Type B pancreatic cell (in vitro differentiated cells): ENCODE measurements at places on chromosomes 6 and 20.

- no peak for DNase-seq
Measured at GRCh38 chr6:66054967-66055366, 347.9 kb upstream of the EYS start.

DNA sequence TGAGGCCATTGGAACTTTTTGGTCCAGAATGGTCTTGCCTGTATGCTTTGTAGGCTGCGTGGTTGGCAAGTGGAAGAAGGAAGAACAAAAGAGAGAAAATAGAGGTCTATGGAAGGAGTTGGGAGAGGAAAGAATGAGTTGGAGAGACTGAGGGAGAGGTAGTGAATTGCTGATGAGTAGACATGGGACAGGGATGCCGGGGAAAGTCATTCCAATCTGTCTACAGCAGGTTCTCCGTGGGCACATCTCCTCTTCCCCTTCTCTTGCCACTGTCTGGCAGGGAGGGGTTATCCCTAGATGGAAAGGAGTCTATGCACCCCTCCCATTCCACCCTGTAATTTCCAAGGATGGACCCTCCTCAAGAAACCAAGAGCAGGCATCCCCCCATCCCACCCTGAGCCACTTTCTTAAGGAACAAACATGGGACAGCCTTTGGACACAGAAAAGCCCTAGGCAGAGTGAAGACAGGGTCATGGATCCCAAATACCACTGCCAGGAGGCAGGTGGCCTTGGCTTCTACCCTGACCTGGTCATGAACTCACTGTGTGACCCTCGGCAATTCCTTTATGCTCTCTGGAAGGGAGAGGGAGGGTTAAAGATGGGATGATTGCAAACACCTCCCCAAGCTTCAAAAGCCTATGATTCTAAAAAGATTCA lies 196.9 kb downstream of the LRFN2 start:
- DNase-seq = peak; percentile 24

- DNase-seq = no peak
Measured at GRCh38 chr6:150126641-150127291, 16.1 kb upstream of the PPP1R14C start.

DNA sequence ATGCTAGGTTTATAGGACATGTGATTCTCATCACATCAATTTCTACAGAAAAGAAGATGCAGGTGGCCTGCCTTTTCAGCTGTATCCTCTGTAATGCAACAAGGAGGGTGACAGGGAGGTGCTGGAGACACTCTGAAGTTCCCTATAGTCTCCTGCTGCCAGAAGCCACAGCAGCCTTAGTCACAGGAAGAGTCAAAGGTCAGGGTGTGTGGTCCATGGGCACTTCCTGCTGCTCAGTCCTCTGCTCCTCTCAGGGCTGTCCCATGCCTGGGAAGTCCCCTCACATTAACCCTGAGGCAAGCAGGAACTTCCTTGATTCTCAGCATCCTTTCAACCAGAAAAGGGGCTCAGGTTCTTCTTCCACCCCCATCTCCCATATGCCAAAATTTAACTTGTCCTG lies 144.8 kb upstream of the FOXA2 start:
- DNase-seq = no peak

DNA sequence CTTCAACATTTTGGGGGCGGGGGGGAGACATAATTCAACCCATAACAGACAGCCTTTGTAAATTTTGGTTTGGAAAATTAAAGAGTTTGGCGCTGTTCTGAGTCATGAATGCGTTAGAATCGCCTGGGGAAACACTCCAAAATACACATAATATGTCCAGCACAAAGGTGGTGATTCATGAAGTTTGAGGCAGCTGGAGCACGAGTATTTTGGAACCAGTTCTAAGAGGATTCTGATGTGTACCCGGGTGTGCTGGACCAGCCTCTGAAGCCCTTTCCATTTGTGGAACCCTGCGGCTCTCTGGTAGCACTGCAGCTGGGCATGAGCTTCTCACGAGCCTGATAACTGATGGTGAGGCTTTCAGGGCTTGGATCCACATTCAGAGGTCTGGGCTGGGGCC lies 4.7 kb downstream of the GMPR start:
- no peak for DNase-seq

- no peak for DNase-seq
Measured at GRCh38 chr6:18742406-18742805, 355.3 kb downstream of the RNF144B start.
